ENCODE measurements at places on chromosomes 1 and 21.
A peak's percentile ranks its signal among the peaks of the same experiment; 100 is the strongest.

DNA sequence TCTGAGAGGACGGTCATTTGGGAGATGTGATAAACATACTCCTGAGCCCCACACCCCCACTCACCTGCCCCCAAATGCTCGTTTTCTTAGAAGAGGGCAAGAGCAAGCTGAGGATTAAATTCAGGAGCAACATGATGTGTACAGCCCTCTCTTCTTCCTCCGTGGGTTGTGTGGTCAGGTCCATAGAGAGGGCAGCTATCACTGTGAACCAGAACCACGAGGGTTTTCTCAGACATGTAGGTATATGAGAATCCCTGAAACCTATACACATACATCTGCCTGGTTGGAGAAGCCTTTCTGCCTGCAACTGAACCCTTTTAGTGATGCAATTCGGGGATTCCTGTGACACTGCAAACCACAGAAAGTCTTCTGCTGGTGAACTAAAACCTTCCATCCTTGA is 38.9 kb downstream of the PGM1 start:
- no peak for DNase-seq

GRCh38 chr21:44985441-44986401 is 45.9 kb downstream of the SLX9 start:
- DNase-seq, result no peak

- DNase-seq, result no peak
These were observed 1.4 kb downstream of the GUK1 start for GRCh38 chr1:228141226-228142044.

DNA sequence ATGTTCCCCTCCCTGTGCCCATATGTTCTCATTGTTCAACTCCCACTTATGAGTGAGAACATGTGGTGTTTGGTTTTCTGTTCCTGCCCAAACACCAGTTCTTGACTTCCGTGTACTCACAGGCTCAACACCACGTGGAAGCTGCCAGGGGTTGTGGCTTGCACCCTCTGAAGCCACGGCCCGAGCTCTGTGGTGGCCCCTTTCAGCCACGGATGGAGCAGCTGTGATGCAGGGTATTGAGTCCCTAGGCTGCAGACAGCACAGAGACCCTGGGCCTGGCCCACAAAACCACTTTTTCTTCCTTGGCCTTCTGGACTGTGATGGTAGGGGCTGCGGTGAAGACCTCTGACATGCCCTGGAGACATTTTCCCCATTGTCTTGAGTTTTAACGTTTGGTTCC is 111.6 kb downstream of the SYT14 start:
- DNase-seq, result no peak

GRCh38 chr1:7424352-7424890 is 346.7 kb upstream of the VAMP3 start:
- DNase-seq, result no peak

DNA sequence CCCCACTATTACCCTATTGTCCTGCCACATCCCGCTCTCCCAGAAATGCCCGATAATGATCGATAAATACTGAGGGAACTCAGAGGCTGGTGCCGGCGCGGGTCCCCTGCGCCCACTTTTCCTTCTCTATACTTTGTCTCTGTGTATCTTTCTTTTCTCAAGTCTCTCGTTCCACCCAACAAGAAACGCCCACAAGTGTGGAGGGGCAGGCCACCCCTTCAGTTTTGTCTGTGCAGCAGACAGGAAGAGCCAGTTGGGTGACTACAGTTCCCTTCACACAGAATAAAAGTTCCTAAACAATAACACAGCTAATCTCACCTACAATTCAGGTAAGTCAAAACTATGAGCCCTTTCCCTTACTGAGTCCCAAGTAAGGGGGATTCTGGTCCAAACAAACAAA is 423.7 kb downstream of the SMYD3 start:
- DNase-seq, result no peak

GRCh38 chr1:241470908-241471590 is 48.5 kb downstream of the FH start:
- no peak for DNase-seq

DNA sequence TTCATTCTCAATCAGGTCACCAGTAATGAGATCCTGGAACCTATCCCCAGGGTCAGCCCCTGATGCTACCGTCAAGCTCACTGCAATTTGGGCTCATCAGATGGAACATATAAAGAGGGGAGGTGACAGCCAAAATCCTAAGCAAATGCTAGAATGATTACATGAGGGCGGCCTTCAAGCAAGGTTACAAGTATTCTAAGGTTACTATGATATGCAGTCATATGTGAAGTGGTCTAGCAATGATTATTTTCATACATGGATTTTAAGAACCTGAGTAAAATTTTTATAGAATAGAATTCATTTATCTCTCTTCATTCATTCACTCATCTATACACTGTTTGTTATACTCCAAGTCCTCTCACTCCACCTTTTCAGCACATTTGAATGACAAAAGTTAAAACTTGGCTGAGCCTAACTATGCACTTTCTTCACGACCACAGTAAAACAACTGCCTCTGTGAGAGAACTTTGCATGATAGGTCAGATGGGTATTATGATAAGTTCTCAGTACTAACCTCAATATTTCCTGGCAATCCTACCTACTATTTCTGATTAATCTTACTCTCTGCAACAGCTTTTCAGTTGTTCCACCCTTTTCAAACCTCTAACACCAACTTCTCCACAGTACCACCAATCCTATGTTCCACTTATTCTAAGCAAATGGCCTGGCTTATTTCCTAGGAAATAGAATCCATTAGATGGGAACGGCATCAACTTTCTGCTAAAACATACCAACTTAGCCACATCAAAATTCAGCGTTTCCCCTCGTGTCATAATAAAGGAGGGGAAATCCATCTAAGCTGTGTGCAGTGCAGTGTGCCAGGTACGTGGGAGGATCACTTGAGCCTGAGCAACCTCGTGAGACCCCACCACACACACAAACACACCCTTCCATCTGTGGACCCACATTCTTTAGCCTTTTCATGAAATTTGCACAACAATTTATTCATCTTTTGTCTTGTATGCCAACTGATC is 32.0 kb downstream of the LHX9 start:
- DNase-seq, result no peak

GRCh38 chr1:43271186-43272118 is 1.7 kb downstream of the TMEM125 start:
- no peak for DNase-seq

- no peak for DNase-seq
These were observed 120.9 kb downstream of the SYT2 start for GRCh38 chr1:202589190-202589930.

DNA sequence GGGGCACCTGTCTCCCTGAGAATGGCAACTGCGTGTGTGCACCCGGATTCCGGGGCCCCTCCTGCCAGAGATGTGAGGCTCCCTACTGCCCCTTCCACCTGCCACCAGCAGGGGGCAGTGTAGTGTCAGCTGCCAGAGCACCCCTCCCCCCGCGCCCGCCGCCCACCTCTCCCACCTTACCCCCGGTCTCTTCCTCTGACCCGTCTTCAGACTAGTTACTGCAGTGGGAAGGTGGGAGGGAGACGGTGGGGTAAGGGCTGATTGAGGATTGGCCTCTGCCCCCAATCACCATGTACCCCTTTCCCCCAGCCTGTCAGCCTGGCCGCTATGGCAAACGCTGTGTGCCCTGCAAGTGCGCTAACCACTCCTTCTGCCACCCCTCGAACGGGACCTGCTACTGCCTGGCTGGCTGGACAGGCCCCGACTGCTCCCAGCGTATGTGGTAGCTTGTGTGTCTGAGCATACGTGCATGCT is 10.1 kb upstream of the LRRC71 start:
- peak; percentile 25 for DNase-seq

DNA sequence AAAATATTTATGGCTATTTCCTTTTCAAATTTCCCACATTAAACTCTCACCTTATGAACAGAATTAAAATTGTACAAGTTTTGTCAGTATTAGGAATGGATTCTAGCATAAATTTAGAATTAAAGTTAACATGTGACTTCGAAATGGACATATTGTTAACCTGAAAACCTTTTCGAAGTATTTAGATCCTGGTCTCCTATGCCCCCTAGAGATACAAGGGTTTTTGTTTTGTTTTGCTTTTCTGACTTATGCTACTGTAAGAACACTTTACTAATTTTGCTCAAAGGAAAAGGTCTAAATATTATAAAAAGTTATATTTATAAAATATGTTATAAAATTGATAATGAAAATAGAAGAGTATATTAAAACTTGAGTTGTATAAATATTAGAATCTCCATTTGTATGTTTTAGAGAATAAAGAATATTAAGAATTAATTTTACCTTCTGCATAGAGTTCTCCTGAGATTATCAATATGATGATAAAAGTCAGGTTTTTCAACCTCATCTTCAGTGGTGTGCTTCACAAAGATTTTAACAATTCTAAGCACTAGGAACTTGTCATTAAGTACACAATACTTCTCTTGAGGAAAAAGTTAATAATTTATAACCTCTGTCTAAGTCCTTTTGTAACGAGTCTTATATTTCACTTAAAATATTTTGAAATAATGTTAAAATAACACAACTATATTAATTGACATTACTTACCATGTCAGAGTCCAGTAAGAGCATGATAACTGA is at the start of gene F13B:
TSS of gene F13B (minus strand) at position 542 of the 738 bp plus-strand sequence. CDS start at position 505, 37 bp downstream.
- no peak for DNase-seq

Measured in stimulated activated CD8-positive, alpha-beta memory T cell treated with anti-CD3 and anti-CD28 coated beads, Interleukin-7, amount 100 ng/mL, for 48 hours (primary cell).